ENCODE measurements at places on chromosomes 3 and 15.
A peak's percentile ranks its signal among the peaks of the same experiment; 100 is the strongest.

GRCh38 chr15:71294251-71294910 is 179.1 kb downstream of the THSD4 start:
- peak; percentile 64 for DNase-seq

- DNase-seq = no peak
Observed at GRCh38 chr15:83716605-83717004, 62.7 kb downstream of the ADAMTSL3 start.

DNA sequence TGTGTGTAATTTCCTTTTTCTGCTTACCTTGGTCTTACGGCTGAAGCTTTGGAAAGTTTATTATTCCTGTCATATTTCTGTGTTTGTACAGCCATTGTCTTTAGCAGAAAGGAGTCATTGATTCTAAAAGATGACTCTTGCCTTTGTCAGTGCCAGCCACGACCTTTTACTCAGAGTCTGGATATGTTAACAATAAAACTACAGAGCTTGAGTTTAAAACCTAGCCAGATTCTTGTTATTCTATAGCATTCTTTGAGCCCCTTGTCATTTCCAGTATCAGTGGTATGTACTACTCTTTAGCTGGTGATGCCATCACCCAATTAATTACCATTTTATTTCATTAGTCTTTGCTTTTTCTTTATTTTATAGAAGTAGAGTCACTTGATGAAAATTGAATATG is 142.4 kb downstream of the TCF12 start:
- no peak for DNase-seq

DNA sequence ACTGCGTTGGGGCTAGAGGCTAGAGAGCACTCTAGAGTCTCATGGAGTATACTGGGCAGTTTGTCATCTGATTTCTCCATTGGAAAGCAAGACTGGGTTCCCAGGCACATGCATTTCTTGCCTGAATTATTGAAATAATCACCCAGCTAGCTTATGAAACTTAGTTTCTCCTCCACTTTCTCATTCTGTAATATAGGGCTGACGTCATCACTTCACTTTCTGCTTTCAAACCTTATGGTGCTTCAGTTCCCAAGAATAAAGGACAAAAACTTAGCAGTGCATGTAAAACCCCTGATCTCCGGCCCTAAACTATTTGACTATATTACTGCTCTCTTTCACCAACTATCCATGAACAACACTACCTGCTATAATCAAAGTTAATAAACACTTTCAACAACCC is 147.9 kb downstream of the IGSF11 start:
- DNase-seq = no peak

DNA sequence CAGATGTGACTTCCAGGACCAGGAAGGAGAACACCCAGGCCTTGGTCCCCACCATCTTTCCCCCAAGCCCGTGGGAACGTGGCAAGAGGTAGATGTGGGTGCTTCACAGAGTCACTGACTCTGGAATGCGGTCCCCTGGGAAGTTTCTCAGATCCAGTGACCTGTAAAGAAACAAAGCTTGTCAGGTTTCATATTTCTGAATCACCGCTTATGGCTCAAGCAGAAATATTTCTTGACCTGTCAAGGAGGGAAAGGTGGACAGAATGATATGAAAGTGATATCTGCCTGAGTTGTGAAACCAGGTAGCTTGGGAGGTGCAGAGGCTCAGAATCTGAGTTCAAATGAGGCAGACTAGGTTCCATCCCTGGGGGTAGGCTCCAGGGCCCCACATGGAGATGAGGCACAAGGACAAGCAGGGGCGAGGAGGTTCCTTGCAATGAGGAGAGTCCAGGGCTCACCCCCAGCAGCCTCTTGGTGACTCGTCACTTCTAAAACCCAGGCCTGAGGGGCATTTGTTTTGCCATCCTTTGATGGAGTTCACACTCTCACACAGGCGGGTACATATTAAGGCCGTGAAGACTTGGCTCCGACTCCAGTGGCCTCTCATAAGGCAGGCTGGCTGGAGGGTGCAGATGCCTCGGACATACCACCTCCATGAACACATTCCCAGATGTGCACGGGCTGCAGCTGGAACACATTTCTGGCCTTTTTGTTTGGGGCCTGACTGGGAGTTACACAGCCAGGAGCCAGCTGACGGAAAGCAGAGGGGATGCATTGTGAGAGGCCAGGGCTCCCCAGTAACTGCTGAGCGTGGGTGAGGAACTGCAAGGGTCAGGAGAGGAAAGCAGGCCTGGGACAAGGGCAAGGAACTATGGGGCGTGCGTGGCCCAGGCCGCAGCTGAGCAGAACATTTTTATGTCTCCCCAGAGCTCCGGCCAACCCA is 1.3 kb downstream of the CILP start:
- peak; percentile 42 for DNase-seq

DNA sequence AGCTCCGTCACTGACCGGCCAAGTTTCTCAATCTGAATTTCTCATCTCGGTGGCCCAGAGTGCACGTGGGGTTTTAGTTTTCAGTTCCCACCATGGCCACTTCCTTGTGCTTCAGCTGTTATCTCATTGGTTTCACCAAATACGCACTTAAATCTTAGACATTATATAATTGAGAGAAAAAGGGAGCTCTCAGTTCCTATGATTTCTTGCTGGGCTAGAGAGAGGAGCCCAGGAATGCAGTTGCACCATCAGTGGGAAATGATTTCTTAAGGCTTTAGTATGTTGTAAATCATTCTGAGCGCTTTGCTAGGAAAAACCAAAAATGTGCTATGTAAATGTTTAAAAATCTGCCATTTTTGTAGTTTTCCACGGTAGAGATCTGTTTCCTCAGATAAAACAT is 53.2 kb downstream of the OXNAD1 start:
- no peak for DNase-seq

GRCh38 chr3:4855676-4856075 is 123.6 kb upstream of the BHLHE40 start:
- DNase-seq = no peak

DNA sequence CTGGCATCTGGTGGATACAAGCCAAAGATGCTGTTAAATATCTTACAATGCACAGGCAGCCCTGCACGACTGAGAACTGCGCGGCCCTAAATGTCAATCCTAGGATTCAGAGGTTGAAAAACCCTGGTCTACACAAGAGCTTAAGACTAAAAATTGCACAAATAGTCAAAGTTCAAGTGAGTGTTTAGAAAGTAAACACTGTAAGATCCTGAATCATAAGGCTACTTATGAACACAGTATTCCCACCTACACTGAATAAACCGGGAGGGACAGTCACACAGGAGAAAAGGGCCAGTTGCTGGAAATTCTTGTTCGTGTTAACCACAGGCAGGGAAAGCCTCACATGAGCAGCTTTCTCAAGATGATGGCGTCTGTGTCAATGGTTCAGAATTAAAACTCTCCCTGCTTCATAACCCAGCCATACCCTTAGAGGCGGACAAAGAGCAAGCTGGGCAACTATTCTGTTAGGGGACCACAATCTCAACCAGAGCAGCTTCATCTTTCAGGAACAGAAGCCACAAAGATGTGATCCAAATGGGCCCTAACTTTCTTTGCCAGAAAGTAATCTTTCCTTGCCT is 37.7 kb downstream of the LRIG1 start:
- DNase-seq = no peak

GRCh38 chr15:94125156-94125555 is 106.2 kb upstream of the MCTP2 start:
- peak; percentile 81 for DNase-seq

DNA sequence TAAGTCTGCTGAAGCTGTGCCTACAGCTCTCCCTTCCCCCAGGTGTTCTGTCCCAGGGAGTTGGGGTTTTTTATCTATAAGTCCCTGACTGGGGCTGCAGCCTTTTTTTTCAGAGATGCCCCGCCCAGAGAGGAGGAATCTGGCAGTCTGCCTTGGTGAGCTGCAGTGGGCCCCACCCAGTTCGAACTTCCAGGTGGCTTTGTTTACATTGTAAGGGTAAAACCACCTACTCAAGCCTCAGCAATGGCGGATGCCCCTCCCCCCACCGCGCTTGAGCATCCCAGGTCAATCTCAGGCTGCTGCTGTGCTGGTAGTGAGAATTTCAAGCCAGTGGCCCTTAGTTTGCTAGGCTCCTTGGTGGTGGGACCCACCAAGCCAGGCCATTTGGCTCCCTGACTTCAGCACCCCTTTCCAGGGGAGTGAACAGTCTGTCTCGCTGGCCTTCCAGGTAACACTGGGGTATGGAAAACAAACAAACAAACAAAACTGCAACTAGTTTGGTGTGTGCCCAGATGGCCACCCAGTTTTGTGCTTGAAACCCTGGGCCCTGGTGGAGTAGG is 189.4 kb downstream of the MFSD1 start:
- no peak for DNase-seq

DNA sequence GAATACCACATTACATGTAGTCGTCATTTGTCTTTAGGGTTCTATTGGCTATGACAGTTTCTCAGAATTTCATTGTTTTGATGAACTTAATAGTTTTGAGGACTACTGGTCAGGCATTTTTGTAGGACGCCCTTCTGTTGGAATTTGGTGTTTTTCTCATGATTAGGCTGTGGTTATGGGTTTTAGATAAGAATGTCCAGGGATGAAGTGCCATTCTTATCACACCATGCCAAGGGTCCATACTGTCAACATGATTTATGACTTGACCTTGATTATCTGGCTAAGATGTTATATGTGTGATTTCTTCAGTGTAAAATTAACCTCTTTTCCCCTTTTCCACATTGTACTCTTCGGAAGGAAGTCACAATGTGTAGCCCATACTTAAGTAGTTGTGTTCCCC is 135.3 kb downstream of the DIPK2A start:
- no peak for DNase-seq

DNA sequence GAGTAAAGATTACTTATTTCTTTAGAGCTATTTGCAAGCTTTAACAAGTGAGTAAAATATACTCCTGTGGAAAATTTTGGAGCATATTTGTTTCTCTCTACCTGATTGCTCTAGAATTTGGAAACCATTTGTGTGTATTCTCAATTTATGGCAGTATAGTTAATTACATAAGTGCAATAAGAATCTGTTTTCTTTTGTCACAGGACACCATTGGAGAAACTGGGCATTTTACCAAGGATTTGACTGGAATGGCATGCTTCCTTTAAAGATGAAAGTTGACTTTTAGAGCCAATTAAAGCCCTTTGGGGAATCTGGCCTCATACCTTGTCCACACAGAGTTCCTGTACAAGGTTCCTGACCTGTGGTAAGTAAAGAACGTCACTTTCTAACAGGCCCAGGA is 38.4 kb downstream of the PAQR5 start:
- no peak for DNase-seq

GRCh38 chr3:195859846-195860411 is 48.2 kb upstream of the MUC4 start:
- DNase-seq = no peak

DNA sequence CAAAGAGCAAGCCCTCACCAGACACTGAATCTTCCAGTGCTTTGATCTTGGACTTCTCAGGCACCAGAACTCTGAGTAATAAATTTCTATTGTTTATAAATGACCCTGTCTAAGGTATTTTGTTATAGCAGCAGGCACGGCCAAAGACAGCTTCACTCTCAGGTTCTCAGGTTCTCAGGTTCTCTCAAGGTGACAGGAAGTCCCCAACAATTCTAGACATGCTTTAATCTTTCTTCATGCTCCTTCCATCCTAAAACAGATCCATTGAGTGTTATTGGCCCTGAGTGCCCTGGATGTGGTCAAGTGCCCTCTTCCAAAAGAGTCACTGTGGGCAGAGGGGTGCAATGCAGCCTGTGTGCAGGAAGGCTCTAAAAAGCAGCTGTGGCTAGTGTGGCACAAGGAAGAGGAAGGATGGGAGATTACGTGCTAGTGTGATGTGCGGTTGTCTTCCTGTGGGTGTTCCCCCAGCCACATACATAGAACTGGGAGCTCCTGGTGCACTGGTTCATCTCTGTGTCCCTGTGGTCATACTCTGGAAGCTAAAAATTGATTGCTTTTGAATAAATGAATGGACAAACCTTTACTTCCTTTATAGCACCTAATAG is 11.0 kb upstream of the RAB7A start:
- DNase-seq = no peak

DNA sequence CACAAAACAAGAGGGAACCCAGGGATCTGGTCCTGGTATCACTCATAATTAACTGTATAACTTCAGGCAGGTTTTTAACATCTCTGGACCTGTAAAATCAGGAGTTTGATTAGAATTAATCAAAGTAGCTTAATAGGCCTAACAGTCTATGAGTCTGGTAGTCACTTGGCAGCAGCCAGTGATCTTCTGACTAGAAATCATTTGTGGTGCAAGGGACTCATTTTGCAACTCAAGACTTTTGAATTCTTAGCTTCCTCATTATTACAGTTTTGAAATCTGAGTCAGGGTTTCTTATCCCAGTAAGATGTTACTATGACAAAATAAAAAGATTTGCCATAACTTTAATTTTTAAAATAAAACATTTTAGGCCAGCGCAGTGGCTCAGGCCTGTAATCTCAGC is 70.8 kb downstream of the TMCC1 start:
- no peak for DNase-seq

- DNase-seq = peak; percentile 2
Observed at GRCh38 chr3:3196148-3196861, 16.8 kb upstream of the CRBN start.

- no peak for DNase-seq
Observed at GRCh38 chr3:2888592-2888991, 221.6 kb downstream of the IL5RA start.

- DNase-seq = no peak
Observed at GRCh38 chr3:161020256-161020655, 84.9 kb downstream of the B3GALNT1 start.

DNA sequence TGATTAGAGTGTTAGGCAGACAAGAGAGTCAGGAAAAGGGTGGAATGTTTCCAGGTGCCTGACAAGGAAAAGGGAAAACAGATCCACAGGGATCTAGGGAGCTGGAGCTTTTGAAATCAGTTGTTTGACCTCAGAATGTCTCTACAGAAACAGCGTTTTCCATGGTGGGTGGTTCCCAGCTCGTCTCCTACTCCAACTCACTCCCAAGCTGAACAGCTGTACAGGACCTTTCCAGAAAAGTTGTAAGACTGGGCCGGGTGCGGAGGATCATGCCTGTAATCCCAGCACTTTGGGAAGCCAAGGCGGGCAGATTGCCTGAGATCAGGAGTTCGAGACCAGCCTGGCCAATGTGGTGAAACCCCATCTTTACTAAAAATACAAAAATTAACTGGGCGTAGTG is 55.7 kb upstream of the RYK start:
- no peak for DNase-seq

GRCh38 chr3:99709686-99710085 is 71.3 kb downstream of the COL8A1 start:
- DNase-seq = no peak

GRCh38 chr3:177646749-177647148 is 449.5 kb upstream of the TBL1XR1 start:
- DNase-seq = no peak

DNA sequence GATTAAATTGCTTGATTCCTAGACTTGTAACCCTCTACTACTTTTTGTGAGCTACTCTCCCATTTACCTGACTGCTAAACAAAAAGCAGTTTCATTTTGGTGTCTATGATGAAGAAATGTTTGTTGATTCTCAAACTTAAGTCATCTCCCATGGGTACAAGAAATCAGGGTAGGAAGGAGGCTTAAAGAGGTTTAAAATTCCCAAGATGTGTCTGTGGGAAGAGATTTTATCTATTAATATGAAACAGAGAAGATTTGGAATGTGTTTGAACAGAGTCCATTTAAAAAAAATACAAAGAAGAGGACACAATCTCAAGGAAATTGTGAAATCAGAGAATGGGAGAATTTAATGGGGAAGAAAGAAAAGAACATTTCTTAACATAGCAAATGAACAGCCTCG is 14.8 kb downstream of the P3H2 start:
- DNase-seq = peak; percentile 24

GRCh38 chr3:138325990-138326389 is 3.7 kb downstream of the NME9 start:
- DNase-seq = no peak

GRCh38 chr3:94413336-94414108 is 350.7 kb downstream of the NSUN3 start:
- no peak for DNase-seq

Measured in skin of body (tissue), 3 donors.